Bone marrow (tissue), 2 donors: ENCODE measurements at places on chromosomes 1 and 21.
A peak's percentile ranks its signal among the peaks of the same experiment; 100 is the strongest.

DNA sequence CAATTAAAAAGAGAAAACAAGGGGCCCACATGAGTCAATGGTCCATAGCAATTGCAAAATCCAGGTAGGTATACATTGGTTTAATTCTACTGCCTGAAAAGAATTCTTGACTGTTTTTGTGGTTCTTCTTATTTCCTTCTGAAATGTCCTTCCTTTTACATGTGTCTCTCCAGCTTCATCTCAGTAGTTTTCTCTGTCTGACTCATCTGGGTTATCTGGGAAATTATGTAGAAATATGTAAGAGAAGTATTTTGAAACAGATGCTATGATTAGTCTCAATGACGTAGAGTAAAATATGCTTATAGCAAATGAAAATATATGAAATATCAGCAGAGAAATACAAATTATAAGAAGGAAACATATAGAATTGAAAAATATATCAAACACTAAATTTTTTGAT lies 953.2 kb downstream of the BRINP3 start:
- DNase-seq: no peak

DNA sequence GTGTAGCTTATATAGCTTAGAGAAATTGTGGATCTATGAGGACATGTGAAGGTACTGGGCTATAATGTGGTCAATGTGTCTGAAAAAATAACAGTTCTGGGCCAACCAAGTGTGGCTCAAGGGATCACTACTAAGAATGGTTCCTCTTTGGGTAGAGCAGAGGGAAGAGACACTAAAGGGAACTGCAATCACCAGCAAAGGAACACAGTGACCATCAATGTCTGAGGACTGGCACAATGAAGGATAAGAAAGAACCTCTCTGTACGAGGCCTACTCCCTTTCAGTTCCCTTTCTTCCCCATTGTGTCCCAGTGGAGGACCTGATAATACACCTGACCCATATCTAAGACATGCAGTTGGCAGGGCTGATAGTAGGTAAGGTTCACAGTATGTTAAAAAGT lies 89.9 kb upstream of the JAK1 start:
- no peak for DNase-seq

DNA sequence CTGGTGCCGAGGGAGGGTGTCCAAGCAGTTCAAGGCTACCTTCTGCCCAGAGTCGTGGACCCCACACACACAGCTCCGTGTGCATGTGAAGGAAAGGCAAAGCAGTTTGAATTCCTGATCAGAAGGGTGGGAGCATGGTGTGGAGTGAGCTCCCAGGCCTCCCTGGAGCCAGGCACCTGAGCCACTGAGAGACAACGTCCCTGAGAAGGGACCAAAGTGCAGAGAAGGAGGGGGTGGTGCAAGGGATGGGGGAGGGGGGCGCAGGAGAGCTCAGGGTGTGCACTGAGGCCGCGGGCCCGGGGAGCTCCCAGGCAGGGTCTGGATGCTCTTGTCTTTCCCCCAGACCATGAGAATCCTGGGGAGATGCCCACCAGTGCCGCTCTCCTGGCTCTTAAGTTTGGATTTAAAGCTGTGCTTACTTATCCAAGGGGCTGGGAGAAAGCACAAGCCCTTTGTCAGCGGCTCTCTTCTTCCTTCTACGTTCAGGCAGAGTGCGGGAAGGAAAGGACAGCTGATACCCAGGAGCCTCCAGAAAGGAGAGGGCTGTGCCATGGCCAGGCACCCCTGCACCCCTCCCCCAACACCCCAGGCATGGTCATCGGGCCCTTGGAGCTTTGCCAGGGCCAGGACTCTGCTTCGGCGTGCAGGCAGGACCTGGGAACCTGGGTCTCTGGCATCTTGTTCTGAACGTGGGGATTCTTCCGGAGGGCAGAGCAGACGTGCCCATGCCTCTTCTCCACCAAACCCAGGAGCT lies 24.1 kb downstream of the ACTA1 start:
- no peak for DNase-seq

DNA sequence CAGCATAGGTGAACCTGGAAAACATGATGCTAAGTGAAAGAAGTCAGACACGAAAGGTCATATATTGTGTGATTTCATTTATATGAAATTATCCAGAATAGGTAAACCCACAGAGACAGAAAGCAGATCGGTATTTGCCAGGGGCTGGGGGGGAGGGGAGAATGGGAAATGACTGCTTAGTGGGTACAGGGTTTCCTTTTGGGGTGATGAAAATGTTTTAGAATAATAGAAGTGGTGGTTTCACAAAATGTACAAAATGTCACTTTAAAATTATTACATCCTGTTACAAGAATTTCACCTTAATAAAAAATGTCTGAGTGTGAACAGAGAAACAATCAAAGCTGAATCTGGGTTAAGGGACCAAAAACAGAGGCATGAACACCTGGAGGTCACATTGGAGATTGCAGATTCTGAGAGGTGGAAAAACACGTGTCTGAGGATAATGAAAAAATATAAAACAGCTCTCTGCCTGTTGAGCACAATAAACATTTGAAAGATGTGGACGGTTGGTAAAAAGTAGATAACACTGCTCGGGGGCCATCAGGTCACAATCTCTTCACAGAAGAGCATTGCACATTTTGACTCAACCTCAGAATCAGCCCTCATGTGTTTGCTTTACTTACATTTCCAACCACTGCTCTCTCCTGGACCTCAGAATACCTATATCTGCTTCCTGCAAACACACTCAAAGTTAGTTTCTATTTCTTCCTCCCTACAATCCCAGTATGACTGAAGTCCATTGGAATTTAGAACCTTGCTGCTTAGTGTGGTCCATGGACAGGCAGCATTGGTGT lies 3.2 kb downstream of the SLAMF6 start:
- no peak for DNase-seq

GRCh38 chr1:160144921-160145320 lies 6.5 kb upstream of the ATP1A4 start:
- no peak for DNase-seq

DNA sequence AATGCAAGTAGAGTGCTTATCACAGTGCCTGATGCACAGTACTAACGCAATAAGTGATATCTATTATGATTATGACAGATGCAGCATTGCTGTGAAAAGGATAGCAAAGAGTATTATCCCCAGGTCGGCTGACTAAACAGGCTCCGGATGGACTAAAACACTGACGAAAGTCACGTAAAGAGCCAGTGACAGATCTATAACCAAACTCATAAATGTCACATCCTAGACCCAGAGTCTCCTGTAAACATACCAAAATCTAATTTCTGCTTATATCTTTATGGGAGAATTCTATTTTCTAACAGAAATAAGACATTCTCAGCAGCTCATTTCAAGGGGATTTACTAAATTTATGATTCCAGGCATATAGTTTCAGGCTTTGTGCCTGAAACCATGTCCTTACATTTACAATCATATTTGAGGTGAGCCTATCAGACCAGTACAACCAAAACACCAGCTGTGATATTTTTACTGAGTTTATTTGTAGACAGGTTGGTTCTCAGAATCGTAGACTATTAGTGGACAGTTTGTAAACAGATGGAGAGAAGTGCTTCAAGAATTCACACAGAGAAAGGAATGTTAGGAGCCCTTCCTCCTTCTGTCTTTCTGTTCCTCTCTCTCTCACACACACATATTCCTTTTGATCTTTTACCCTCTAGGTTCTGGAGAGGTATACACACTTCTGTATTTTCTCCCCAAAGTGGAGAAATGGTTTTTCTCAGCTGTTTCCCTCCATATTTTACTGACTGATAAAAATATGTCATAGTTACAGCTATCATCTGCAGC lies 52.4 kb upstream of the WDR26 start:
- DNase-seq: no peak

DNA sequence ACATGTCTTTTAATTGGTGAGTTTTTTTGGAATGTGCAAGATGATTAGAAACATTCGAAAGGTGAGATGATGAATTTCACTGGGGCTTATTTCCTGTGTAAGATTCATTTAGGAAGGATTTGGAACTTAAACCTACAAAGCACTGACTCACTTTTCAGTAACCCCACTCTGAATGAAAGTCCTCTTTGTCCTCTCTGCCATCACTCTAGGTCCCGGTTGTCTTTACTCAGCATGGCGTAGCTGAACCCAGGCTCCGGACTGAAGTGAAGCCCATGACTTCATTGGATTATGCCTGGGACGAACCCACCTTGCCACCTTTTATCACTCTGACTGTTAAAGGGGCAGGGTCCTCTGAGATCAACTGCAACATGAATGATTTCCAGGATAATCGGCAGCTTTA lies 139.4 kb downstream of the VPS13D start:
- DNase-seq: no peak

GRCh38 chr21:45983981-45984551 lies 2.5 kb downstream of the COL6A1 start:
- no peak for DNase-seq

DNA sequence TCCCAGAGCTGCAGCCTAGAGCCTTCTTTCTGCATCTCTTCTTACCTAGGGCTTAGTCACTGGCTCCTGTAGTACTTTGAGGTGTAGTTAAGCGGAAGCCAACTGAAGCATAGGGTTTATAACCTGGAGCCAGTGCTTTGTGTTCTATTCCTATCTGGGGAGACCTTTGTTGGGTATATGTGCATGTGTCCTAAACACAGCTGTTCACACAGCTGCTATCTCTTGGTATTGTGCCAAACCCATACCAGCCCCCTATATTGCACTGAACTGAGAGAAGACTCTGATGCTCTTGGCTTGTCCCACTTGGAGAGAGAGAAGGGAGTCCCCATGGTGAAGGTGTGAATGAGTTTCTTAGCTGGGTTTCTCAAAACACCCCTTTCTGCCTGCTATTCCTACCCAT lies 17.2 kb upstream of the NFASC start:
- DNase-seq: no peak

GRCh38 chr21:42312626-42313104 lies 2.5 kb downstream of the TFF3 start:
- no peak for DNase-seq

DNA sequence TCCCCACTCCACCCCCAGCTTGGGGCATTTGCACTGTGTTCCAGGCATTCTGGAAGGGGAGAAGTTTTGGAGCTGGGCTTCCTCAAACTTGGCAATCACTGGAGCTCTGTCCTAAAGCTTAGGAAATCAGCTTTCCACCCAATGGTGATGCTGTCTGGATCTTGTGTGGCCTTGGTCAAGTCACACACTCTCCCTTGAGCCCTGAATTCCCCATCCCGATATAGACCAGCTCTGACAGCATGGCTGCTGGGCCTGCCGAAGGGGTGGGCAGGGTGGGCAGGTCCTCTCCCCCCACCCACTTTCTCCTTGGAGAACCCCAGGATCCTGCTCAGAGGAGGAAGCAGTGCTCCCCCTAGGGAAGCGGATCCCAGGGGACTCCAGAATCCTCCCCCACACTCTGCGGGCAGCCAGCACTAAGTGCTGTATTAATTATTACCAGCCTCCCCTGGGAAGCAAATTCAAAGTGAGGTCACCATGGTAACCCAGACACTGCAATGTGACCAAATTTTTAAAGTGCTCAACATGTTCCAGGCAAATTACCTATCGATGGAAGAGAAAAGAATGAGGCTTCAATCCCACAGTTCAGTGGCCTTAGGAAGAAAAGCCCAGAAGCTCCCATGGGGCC lies 21.3 kb upstream of the LDLRAP1 start:
- DNase-seq: no peak

DNA sequence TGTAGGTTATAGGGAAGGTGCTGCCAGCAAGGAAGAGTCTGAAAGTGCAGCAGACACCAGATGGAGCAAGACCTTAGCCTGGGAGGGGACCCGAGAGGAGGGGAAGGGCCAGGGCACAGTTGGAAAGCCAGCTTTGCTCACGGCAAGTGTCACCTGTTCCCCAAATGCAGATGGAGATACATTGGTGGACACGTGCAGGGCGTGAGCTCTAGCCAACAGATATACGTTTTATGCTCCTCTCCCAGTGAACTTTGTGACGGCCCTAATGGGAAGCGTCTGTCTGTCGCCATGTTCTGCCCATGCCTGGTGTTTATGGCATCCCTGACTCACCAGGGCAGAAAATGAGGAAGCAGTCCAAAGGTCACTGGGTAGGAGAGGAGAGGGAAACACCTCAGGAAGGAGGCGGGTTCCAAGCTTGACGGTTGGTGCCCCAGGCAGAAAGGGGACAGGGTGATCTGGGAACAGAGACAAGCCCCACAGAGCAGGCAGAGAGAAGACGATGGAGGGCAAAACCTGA lies 7.6 kb downstream of the GPA33 start:
- DNase-seq: no peak

GRCh38 chr1:23864801-23865542 lies 3.1 kb downstream of the FUCA1 start:
- DNase-seq: no peak

- no peak for DNase-seq
Measured at GRCh38 chr1:14824314-14824915, 225.9 kb downstream of the KAZN start.

DNA sequence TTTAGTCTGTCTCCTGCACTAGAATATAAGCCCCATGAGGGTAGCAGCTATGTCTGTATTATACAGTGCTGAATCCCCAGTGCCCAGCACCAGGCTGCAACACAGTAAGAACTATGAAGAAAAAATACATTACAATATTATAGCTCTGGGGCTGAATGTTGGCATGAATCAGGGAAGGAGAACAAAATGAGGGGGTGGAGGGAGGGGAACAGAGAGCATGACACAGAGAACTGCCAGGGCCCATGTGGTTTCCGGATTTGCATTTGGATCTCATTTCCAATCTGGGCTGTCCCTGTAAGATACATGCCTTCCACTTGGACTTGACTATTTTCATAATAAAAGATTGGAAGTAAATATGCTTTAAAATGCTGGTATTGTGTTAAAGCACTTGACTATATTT lies 35.8 kb downstream of the C1orf198 start:
- no peak for DNase-seq

GRCh38 chr1:224014330-224014649 lies 99.6 kb upstream of the FBXO28 start:
- DNase-seq: no peak

- no peak for DNase-seq
Measured at GRCh38 chr1:6652986-6653385, 28.3 kb downstream of the THAP3 start.

DNA sequence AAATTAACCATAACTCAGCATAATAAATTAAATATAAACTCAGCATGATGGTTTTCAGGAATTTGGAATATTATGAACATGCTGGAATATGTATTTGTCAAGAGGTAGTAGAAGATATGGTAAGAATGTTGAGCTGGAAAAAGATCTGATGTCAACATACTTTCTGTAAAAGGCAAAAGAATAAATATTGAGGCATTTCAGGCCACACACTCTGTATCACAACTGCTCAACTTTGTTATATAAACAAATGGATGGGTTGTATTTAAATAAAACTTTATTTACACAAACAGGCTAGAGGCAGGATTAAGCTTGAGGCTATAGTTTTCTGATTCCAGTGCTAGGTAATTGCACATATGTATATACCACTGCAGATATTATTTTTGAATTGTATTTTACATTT lies 1409.4 kb downstream of the MRPL39 start:
- DNase-seq: no peak

GRCh38 chr1:113978863-113979702 lies at the start of gene OLFML3:
Gene OLFML3, plus strand, starts transcription at chr1:113979474. Its CDS starts 43 bp downstream, at chr1:113979517.
- peak; percentile 14 for DNase-seq
